Posterior cingulate gyrus (tissue), 11 donors: ENCODE measurements at places on chromosomes 6 and 20.
A peak's percentile ranks its signal among the peaks of the same experiment; 100 is the strongest.

GRCh38 chr6:18328540-18328939 is 58.6 kb upstream of the RNF144B start:
- DNase-seq: no peak

DNA sequence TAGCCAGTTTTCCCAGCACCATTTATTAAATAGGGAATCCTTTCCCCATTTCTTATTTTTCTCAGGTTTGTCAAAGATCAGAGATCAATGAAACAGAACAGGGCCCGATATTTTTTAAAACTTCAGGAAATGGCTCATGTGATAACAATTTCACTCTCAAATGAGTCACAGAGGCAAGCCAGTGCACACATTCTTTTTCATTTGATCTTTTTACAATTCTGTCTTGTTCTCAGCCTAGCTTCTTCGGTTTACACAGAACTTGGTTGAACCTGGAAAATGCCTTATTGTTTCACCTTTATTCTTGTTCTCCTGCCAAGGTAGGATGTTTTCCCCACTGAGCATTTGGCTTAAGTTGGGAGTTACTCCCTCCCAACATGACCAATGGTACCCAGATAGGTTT is 258.9 kb downstream of the COL12A1 start:
- no peak for DNase-seq

GRCh38 chr20:53129563-53129962 is 157.4 kb downstream of the TSHZ2 start:
- no peak for DNase-seq

GRCh38 chr6:108748959-108749358 is 99.3 kb upstream of the ARMC2 start:
- DNase-seq: no peak

DNA sequence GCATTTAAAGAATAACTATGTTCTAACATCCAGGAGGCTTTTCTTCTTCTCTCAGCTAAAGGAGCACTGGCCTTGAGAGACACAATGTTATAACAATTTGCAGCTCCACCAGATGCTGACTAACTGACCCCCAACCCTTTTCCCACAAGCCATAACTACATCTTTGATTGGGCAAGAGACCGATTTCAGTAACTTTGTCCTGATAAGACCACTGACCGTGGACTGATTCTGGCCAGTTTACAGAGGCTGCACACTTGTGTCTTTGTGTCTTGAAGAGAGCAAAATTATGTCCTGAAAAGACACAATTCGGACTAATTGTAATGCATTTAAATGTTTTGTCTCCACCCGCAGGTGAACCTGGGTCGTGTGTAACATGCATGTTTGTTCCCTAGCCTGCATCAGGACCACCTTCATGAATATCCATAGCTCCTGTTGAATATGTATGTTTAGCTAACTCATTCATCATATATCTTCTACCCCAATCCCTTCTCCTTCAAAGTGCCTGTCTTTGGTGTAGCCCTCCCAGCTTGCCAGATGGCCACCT is 22.3 kb downstream of the ABRACL start:
- no peak for DNase-seq

GRCh38 chr20:54515793-54516628 is 40.6 kb downstream of the DOK5 start:
- DNase-seq: no peak

DNA sequence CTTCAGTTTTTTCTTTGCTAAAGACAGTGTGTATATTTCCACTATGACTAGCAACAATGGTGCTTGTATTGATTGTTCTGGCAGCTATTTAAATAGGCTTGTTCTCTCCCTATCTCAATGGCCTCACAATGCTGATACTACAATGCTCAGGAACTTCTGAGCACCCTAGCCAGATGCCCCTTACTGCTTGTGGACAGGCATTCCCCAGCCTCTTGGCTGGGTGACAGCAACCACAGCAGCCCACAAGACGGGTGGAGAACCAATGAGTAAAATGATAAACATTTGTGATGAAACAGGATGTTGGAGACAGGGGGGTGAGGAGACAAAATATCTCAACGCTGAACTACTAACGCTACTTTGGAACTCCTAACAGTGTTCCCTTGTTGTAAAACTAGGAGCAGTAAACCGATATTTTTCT is 42.3 kb downstream of the HIVEP2 start:
- peak; percentile 64 for DNase-seq

- DNase-seq: no peak
These were observed 114.9 kb downstream of the GRM4 start for GRCh38 chr6:34030831-34031624.

- DNase-seq: no peak
These were observed 191.7 kb downstream of the ESR1 start for GRCh38 chr6:151999194-151999593.

DNA sequence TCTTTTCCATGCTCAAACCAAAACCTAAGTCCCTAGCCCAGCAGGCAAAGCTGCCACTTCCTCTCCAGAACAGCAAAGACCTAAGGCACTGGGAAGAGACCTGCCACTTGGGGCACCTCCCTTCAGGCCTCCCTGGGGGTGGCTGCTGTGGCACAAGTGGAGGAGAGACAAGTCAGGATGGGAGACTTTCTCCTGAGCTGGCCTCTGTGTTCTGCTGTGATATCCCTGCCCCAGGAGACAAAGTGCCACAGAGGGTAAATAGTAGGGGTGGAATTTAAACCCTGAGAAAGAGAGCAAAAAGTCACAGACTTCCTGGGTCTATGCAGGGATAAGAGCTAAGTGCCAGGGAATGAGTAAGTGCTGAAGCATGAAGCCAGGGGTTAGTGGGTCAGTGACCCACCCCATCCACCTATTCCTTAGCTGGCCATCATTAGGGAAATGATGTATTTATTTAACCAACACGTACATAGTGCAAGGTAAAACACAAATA is 84.2 kb downstream of the MRPL14 start:
- no peak for DNase-seq

- DNase-seq: no peak
These were observed 132.3 kb downstream of the PDE7B start for GRCh38 chr6:135983718-135984343.

DNA sequence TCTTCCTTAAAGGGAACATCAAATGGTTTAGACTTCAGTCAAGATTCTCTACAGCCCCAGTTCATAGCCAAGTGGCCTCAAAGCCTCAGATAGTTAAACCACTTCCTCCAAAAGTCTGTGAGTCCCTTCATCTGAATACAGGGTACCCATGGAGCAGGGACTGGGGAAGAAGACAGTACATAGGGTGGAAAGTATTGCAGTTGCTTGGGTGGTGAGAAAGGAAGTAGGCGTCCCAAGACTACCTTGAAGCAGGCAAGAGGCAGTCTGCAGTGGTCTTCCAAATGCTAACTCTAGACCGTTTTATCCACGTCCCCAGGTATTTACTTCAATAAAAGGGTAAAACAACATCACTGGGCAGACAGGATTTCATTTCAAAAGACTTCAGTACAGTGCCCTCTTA is 2.0 kb downstream of the FYN start:
- no peak for DNase-seq

DNA sequence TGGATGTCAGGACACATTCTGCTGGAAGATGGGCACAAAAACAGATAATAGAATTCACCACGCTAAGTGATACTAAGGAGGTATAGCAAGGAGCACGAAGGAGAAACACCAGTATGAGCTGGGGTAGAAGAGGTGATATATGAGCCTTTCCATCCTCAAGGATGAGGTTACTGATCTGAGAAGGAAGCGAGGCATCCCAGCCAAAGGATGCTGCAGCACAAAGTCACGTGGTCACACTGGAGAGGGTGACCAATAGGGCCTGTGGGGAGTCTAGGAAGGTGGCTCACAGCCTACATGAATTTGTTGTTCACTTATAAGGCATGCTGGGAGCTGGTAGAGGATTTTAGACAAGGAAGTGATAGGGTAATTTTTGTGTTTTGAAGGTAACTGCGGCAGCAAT is 1.4 kb downstream of the GINS1 start:
- no peak for DNase-seq

- no peak for DNase-seq
These were observed 56.7 kb upstream of the PNRC1 start for GRCh38 chr6:89023591-89024441.
